ENCODE measurements at places on chromosomes 7 and 10.

DNA sequence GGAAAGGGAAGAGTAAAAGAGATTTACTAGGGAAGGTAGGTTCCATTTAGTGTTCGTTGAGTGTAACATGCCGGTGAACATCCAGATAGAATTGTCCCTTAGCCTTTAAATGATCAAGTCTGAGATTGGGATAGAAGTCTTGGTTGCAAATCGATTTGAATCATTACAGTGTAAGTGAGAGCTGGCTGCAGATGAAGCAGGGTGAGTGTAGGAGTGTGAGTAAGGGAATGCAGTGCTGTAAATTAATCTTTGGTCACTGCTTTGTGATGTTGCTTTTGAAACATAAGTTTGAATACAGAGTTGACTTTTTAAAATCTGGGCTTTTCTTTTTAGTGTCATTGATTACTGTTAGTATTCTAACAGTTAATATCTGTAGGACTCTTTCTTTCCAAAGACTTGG is 16.3 kb downstream of the TPST1 start:
- DNase-seq = no peak

DNA sequence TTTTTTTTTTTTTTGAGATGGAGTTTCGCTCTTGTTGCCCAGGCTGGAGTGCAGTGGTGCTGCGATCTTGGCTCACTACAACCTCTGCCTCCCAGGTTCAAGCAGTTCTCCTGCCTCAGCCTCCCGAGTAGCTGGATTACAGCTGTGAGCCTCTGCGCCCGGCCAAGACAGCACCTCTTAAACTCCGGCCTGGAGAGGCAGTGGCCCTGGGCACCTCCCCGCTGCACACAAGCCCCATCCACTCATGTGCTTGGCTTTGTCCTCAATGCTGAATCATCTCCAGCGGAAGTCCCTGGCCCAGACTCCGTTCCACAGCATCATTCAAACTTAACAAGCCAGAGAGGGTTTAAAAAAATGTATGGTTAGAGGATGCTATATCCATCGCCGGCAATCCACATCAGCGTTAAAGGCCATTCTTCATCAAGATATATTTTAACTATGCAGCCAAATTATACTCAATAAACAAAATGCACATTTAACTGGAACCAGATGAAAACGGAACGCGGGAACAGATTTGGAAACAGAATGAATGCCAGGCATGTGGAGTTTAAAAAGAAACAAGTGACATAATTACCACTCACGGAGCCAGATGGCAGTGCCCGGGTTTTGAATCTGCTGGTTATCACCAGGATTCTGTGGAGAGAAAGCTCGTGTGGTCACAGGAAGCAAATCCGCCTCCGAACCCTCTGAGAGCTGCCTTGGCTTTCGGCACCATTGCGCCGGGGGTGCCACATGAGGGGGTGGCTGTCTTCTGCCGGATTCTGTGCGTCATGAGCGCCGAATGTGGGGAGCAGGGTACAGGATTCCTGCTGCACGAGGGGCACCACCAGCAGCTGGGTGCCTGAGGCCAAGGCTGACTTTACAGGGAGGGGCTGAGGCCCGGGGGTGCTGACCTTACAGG is 45.6 kb upstream of the CFAP46 start:
- DNase-seq = no peak

GRCh38 chr10:48567346-48567745 is 37.5 kb downstream of the ARHGAP22 start:
- no peak for DNase-seq

DNA sequence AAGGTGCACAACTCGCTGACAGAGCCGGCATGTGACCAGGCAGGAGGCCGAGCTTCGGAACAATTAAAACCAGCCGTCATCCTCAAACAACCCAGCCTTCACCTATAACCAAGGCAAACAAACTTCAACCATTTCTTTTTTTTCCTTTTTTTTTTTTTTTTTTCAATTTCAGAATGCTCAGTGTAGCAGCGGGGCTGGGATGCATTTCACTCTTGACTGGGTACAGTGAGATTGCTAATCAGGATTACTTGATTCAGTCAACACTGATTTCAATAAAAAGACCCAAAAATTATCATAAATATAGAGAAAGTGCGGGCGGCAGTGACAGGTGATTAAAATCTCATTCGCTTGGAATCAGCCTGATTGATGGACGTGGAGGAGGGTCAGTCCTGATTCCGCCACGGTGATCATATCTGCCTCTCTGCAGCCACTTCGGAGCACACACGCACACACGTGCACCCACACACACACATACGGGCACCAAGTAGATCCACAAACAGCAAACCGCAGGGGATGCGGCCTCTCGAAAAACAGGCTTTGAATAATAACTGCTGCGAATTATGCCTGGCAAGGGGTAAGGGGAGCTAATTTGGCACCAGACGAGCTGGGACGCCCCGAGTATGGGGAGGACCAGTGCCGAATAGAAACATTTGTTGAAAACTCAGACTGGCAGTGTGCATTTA is 31.2 kb downstream of the EBF3 start:
- no peak for DNase-seq

GRCh38 chr7:24703296-24703695 is 54.0 kb downstream of the GSDME start:
- no peak for DNase-seq

GRCh38 chr7:156942708-156943090 is 6.8 kb upstream of the NOM1 start:
- no peak for DNase-seq

DNA sequence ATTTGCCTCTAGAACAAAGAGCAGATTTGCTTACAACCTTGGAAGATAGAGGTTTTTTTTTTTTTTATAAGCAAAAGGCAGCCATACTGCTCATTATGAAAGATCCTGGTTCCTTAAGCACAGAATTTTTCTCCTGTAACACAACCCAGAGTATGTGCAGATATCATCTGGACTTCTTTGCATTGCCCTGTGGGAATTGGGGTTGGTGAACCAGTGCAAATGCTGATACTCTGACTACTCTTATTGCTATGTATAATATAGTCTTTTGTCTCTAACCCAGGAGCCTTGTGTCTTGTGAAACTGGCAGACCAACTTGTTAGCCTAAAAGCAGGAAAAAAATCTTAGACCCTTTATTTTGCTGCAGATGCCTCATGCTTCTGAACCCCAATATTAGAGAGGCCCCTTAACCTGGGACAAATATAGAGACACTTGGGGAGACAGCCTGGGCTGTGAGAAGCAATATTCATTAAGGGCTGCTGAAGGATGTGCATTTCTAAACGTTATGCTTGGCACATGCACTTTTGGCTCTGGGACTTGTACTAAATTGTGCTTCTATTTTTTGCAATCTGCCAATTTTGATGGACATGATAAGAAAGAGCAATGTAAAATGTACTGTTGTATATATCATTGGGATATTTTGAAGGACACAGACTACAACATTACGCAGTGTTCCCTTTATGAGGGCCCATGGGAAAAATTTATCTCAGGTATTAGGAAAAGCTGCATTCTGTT is 78.9 kb downstream of the ANLN start:
- DNase-seq = no peak
